ENCODE measurements at places on chromosomes 11 and 22.

DNA sequence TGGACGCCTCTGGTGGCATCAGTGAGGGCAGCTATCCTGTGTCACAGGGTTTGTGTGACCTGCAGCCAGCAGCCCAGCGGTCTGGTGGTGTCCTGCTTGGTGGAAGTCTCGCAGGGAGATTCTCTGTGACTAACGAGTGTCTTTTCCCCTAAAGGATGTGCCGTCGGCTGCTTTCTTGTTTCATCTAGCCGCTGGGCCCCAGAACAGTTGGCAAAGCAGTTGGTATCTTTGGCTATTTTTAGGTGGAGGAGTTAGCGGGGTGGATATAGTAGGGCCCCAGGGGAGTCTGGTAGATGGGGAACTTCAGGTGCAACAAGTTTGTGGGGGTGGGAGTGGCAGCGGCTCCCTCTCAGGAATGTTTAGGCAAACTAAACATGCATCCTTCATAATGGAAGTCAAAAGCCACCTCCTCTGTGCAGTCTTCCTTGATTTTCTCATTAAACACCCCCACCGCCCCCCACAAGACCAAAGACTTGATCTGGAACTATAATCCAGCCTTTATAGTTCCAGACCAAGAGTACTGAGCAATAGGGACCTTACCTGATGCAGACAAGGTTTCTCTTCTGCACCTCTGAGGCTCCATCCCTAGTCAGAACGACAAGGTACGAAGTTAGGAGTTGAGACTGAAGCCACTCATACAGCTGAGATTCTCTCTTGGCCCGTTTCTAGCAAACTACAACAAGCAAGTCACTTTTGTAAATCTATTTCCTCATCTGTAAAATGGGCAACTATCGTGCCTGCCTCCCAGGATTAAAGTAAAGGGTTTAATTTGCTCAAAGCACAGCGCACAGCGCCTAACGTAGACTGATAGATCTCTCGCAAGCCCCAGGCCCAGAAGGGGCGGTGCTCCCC, 1.1 kb upstream of the PELI3 start:
- DNase-seq, result no peak

DNA sequence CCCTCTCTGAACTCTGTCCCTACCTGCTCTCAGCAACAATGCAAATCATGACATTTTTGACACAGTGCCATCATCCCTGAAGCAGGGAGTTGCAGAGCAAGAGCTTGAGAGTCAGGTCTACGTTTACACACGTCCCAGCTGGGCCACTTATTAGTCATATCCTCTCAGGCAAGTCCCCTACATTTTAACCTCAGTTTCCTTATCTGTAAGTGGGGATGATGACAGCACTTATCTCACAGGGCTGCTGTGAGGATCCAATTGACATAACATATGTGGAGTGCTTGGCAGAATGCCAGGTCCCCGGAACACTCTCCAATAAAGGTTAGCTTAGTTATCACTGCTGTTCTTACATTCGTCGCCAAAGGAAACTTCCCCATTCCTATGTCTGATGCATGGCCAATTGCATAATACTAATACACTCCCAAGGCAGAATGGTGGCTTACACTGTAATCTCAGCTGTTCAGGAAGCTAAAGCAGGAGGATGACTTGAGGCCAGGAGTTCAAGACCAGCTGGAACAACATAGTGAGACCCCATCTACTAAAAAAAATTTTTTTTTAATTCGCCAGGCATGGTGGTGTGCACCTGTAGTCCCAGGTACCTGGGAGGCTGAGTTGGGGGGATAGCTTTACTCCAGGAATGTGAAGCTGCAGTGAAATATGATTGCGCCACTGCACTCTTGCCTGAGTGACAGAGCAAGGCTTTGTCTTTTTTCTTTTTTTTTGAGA, 16.6 kb downstream of the ASCC2 start:
- peak; percentile 46 for DNase-seq

- no peak for DNase-seq
Observed at GRCh38 chr11:7348432-7349304, 97.0 kb downstream of the SYT9 start.

DNA sequence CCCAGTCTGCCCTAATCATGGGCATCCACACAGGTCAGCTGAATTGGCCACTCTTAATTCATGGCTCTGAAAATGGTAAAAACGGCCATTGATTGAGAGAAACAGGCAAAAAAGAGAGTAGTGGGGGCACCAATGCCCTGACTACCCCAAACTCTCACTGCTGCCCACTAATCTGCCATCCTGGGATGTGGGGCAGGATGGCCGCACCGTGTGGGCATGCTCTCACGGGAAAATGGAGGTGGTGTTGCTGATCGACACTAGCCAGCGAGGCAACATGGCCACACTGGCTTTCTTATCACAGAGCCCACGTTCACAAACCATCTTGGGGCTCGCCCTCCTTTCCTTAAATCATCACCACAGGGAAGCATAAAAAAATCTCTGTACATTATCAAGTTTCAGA, 11.2 kb upstream of the TUB start:
- no peak for DNase-seq

- DNase-seq, result no peak
Observed at GRCh38 chr11:122022646-122023045, 93.4 kb downstream of the BLID start.

GRCh38 chr11:46363455-46364005, 16.3 kb downstream of the DGKZ start:
- no peak for DNase-seq

DNA sequence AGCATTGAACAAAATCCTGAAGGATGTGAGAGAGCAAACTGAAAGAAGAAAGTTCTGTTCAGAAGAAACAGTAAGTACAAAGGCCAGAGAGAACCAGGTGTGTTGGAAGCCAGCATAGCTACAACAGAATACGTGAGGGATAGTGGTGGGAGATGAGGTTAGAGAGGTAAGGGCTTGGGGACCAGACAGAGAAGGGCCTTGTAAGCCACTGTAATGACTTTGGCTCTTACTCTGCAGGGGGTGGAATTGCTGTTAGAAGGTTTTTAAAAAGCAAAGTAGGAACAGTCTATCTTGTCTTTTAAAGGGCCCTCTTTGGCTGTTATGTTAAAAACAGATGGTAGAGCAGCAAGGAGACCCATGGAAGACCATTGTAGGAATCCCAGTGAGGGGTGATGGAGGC, 4.2 kb downstream of the PRRG4 start:
- DNase-seq, result no peak

DNA sequence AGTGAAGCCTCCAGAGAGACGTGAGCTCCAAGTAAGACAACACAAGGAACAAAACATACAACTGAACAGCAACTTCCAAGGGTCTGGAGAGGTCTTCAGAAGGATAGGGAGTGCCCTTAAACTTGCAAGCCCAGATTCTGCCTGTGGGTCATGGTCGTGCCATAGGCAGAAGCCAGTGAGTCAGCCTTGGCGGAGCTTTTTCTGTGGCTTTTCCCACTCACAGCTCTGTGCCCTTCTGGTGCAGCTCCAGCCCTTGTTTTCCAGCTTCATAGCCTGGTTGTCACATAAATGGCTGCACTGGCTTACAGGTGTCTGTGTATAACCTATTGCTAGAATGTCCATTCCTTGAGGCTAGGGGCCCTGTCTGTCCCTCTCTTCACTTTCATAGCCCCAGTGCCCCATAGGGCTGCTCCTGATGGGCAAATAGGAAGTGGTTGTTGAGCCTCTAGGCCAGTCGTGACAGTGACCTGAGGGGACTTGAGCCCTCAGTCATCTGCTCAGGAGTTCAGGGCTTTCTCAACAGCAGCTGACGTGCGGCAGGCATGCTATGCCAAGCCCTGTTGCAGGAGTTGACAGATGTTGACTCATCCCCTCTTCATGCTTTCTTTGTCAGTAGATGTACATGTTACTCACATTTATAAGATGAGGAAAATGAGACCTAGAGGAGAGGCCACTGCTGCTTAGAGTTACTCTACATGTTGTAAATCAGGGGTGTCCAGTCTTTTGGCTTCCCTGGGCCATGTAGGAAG, 7.4 kb downstream of the MED15 start:
- no peak for DNase-seq

DNA sequence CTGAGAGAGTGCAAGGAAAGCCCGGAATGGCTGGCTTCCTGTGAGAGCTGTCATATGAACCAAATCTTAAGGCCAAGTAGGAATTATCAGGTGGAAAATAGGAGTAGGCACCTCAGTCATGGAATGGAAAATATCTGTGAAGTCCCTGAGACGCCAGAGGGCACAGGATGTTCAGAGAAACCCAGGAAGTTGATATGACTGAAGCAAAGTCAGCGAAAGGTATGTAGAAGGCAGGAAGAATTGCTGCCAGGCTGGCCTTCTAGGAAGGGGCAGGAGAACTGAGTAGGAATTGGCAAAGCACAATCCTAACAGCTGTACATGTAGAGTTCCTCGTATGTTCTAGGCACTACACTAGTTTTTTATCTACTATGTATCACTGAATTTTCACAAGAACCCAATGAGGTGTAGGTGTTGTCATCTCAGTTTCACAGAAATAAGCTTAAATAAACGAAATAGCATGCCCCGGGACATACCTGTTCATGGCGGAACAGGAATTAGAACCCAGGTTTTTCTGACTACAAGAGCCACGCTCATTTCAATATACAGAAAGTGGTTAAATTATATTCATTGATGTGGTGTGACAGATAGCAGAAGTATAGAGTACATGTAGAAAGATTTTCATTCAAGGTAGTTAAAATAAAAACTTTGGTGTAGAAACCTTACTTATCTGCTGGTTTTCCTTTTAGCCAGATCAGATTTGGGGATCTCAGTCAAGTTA, 17.0 kb downstream of the HMGXB4 start:
- no peak for DNase-seq

GRCh38 chr11:116170526-116171120, 602.2 kb downstream of the BUD13 start:
- DNase-seq, result no peak

DNA sequence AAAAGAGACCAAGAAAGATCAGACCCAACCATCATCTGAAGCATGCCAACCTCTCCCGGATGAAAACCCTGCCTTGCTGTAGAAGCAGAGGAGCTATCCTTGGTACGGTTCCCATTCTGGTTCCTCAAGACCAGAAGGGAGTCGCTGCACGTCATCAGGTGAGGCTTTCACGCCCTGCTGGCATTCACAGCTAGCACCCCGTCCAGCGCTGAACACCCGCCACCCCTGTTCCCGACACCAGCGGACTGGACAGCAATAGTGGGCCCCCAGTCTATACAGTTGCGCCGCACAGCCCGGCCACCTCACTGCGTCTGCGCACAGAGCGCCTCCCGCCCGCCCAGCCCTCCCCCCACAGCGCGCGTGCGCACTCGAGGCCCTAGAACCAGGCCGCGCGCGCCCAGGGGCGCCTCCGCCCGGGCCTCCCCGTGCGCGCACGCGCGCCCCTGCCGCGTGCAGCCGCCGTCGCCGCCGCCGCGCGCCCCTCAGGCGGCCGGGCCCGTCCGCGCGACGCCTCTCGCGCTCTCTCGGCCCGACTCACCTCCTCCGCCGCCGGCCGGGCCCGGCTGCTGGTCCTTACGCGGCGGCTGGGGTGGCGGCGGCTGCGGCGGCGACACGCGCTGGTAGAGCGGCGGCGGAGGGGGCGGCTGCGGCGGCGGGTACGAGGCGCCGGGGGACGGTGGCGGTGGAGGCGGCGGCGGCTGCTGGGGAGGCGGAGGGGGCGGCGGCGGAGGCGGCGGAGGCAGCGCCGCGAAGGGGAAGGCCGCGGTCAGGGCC, 706 bp downstream of the SF1 start:
- DNase-seq, result peak; percentile 81

DNA sequence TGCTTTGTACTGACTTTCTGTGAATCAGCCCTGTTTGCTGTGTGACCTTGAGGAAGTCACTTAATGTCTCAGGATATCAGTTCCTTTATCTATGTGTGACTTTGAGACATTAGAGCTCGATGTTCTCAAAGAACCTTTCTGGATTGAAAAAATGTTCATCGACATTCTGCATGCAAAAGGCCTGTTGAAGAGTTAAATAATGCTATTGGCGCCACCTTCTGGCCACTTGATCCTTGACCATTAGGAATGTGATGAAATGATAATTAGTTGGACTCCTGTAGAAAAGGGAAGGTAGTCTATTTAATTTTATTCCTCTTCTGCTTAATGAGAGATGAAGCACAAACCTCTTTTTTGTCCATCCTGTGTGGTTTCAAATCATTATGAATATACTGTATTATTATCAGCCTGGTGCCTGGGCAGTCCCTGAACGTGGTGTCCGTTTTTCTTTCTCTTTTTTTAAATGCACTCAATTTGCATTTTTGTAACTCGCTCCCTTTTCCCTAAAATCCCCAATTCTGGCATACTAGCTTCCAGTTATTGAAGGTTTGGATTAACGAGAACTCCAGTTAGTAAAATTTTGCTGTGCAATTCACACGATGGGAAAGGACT, 20.7 kb downstream of the ELF5 start:
- DNase-seq, result peak; percentile 66

DNA sequence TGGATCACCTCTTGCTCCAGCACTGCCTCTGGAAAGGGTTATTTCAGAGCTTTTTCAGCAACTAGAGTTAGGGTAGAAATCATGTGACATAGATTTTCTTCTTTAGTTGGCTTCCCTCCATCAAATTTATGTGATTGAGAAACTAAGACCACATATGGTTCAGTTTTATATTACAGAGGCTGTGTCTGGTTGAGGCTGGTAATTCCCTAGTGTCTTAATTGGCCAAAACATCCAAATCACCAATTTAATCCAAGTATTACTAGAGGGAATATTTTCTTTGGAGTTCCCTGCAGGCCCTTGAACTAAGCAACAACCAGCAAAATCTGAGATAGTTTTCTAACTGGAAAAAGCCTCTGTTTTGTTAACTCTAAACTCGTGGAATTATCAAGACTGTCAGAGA, 136.3 kb downstream of the ARHGAP42 start:
- no peak for DNase-seq

GRCh38 chr22:20169253-20169822, 18.5 kb upstream of the CCDC188 start:
- DNase-seq, result no peak

- no peak for DNase-seq
Observed at GRCh38 chr22:19610518-19611253, 86.5 kb upstream of the CLDN5 start.

- DNase-seq, result no peak
Observed at GRCh38 chr22:50310031-50310722, 2.7 kb upstream of the PLXNB2 start.

GRCh38 chr11:75346912-75347647, 4.4 kb downstream of the ARRB1 start:
- DNase-seq, result no peak

- DNase-seq, result no peak
Observed at GRCh38 chr11:15128621-15129020, 13.9 kb downstream of the INSC start.

GRCh38 chr11:5516599-5516998, at the start of gene UBQLNL:
Gene UBQLNL (minus strand): TSS chr11:5516699. CDS start chr11:5516441, 258 bp downstream.
- DNase-seq, result no peak

GRCh38 chr22:22738959-22739585, 94.7 kb downstream of the GGTLC2 start:
- no peak for DNase-seq

DNA sequence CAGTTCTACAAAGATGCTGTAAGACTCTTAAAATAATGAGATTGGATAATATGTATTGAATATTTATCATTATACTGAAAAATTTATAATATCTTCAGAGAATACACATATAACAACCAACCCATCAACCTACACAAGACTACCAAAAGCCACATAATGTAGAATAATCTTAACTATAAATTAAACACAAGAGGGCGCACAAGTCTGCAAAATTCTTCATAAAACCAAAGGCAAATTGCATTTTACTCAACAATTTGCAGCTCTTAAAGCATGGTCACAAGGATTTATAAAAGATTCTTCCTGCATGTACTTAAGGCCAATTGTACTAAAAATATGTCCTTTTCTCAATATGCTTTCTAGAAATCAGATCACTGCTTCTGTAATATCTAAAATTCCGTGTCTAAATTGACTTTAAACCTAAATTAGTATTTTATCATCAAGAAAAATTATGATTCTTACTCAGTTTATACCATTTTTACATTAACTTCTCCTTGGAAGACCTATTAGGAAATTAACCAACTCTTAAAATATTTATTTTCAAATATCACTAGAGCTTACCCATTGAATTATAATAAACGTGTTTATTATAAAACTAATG, 79.0 kb downstream of the TTC28 start:
- peak; percentile 11 for DNase-seq

Measured in A549 (cell line).